ENCODE measurements at places on chromosomes 2 and 18. TPM values are rescaled to one million over a fixed set of nuclear protein-coding genes. Genes with fewer than 3 reads are reported as not detected.

GRCh38 chr2:33521791-33522281 lies 45.4 kb downstream of the RASGRP3 start:
- no peak overlapping the region for H3K27ac ChIP-seq
- no peaks in the 10 kb centered on the region for H3K27me3 ChIP-seq
- H3K4me3 ChIP-seq, result no peak overlapping the region
- no peak for DNase-seq
- H3K4me1 ChIP-seq, result peaks cover 12% of the 10 kb centered on the region

DNA sequence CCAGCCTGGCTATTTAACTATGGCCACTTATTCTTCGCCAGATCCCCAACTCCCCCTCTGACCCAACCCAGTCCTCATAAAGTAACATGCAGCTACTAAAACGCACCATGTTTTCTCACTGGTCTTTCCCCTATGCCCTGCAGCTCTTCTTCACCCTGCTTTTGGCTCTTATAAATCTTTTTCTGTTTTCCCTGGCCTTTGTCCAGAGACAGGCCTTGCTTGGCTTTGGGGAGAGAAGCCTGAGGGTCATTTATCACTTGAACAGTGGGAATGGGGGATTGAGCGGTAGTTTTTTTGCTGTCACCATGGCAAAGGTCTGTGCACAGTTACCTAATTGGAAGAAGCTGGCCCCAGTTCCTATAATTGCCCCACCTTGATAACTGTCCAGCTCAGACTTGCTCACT lies 202.9 kb upstream of the NT5C1B start:
- no peak for DNase-seq
- H3K4me3 ChIP-seq, result no peak overlapping the region
- no peaks in the 10 kb centered on the region for H3K4me1 ChIP-seq
- H3K36me3 ChIP-seq, result no peaks in the 10 kb centered on the region
- no peaks in the 10 kb centered on the region for H3K27me3 ChIP-seq

DNAJC5G gene
- total RNA-seq, result not detected

CERKL gene
- 0.06 TPM for total RNA-seq

DNA sequence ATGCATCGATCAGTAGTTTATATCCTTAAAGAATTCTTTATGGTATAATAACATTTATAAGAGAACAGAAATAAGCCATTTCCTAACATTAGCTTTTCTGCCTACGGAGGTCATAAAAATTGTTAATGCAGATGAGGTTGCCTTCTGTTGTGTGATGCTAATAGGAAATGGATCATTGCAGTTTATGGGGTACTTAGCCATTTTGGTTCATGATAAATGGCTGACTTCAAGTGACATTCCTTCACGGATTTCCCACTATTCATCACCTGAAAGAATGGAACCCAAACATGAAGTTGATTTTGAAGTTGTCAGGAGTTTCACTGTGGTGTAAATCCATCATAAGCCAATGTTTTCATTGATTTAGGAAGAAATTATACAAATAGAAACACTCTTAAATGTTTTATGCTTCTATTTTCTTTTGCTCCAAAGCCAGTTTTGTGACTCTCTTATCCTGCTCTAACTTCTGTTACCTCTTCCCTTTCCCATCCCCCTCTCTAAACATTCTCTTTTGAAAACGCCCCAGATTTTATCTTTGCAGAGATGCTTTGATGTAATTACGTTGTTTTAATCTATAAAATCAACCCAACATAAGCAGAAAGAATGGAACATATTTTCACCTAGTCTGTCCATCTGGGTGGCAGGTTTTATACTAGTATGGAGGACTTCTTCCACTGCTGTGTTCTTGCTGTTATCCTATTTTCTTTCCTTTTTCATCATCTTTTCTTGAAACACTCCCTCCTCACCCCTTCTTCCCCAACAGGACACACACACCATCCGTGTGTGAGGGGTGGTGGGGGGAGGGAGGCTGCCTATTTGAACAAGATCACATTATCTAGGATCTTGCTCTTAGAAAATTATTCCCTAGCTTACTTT lies 58.2 kb downstream of the GREB1L start:
- no peak overlapping the region for H3K27ac ChIP-seq
- peaks cover 11% of the 10 kb centered on the region for H3K27me3 ChIP-seq
- no peak for DNase-seq
- H3K36me3 ChIP-seq, result no peaks in the 10 kb centered on the region

DNA sequence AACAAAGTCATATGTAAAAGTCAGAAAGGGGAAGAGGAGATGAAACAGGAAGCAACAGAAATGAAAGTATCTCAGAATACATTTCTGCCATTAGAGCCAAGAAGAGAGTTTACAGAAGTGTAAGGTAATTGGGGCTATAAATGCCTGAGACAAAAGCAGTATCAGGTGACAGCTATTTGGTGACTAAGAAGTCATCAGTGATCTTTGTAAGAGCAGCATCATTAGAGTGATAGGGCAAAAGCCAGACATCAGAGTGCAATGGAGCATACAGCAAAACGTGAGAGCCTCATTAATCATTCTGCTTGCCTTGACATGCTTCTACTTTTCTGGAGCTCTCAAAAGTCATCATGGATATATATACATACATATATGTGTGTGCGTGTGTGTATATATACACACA lies 804.7 kb upstream of the PIK3C3 start:
- no peak overlapping the region for H3K27ac ChIP-seq
- no peak for DNase-seq
- no peaks in the 10 kb centered on the region for H3K4me1 ChIP-seq
- no peak overlapping the region for H3K4me3 ChIP-seq

DNA sequence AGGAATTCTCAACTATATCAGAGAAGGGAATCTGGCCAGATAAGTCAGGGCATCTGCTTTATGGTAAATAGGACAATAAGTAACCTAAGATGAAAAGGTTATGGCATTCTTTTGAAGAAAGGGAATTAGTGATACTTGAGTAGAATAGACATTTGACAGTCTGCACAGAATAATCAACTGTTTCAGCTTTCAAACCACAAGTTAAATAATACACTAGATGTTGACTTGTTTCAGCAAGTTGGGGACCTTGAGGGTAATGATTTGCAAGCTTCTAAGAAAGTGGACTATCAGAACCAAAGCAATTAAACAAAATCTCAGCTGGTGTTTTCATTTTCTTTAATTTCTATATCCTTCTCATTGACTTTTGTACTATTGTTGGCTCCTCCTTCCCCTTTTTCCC lies 54.5 kb downstream of the SLC39A10 start:
- DNase-seq, result no peak
- H3K4me1 ChIP-seq, result peaks cover 3% of the 10 kb centered on the region
- no peaks in the 10 kb centered on the region for H3K27me3 ChIP-seq
- no peak overlapping the region for H3K4me3 ChIP-seq

GRCh38 chr2:68813596-68813995 lies 57.6 kb downstream of the BMP10 start:
- H3K36me3 ChIP-seq, result peaks cover 28% of the 10 kb centered on the region
- peaks cover 16% of the 10 kb centered on the region for H3K4me1 ChIP-seq
- no peak for DNase-seq
- no peak overlapping the region for H3K27ac ChIP-seq
- no peak overlapping the region for H3K4me3 ChIP-seq

GRCh38 chr18:8176109-8176508 lies 433.1 kb upstream of the RAB12 start:
- no peaks in the 10 kb centered on the region for H3K4me1 ChIP-seq
- H3K36me3 ChIP-seq, result no peaks in the 10 kb centered on the region
- H3K27ac ChIP-seq, result no peak overlapping the region

DNA sequence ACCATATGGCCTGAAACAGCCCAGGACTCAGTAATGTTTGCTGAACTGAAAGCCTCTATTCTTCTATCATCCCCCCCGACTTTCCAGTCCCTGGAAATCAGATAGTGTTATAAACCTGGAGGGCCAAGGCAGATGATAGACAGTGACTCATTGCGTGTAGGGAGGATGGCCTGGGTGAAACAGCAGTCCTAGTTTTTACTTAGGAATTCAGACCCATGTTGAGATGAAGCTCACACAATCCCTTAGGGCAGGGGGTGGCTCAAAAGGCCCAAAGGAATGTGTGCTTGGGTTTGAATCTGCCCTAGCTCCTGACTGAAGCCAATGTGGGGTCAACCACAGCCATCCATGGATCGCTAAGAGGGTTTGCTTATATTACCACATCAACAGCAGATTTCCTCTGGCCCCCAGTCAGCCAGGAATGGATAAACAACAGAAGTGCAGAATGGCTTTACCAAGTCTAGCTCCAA lies 43.9 kb upstream of the STPG4 start:
- DNase-seq, result no peak
- no peaks in the 10 kb centered on the region for H3K36me3 ChIP-seq
- H3K27me3 ChIP-seq, result peaks cover 9% of the 10 kb centered on the region
- H3K4me1 ChIP-seq, result no peaks in the 10 kb centered on the region
- H3K27ac ChIP-seq, result no peak overlapping the region

DNA sequence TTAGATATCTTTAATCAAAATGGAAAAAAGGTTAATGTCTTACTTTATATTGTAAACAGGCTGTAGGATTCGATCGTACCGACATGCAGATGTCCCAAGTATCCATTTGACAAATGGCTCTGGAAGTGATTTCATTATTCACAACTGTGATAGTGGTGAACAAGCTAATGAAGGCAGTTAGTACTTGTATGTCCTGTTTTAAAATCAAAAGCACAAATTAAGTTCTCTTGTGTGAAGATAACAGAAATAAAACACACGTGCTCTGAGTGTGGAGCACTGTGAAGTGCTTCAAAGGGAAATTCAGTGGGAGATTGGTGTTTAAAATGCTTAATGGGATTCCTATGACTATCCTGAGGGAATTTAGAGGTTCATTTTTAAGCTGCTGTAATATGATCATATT lies 8.6 kb upstream of the LRP1B start:
- no peaks in the 10 kb centered on the region for H3K36me3 ChIP-seq

RASGRP3 gene
- 5.5 TPM for total RNA-seq

C2orf72 gene
- 2.4 TPM for total RNA-seq

ITGB6 gene
- total RNA-seq, result not detected

DNA sequence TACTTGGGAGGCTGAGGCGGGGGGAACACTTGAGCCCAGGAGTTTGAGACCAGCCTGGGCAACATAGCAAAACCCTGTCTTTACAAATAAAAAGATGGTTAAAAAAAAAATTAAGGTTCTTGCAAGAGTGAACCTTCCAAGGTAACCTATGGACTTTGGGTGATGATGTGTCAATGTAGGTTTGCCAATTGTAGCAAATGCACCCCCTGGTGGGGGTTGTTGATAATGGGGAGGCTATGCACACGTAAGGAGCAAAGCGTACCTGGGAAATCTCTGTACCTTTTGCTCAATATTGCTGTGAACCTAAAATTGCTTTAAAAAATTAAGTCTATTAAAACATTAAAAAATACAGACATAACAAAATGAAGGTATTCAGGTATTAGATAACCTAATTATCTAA lies 70.4 kb downstream of the CWC22 start:
- peaks cover 20% of the 10 kb centered on the region for H3K36me3 ChIP-seq
- no peak overlapping the region for H3K27ac ChIP-seq

- H3K36me3 ChIP-seq, result no peaks in the 10 kb centered on the region
- no peak overlapping the region for H3K4me3 ChIP-seq
- no peaks in the 10 kb centered on the region for H3K4me1 ChIP-seq
- peaks cover under 1% of the 10 kb centered on the region for H3K27me3 ChIP-seq
- H3K27ac ChIP-seq, result no peak overlapping the region
Observed at GRCh38 chr18:46939998-46940571, 22.7 kb downstream of the KATNAL2 start.

DNA sequence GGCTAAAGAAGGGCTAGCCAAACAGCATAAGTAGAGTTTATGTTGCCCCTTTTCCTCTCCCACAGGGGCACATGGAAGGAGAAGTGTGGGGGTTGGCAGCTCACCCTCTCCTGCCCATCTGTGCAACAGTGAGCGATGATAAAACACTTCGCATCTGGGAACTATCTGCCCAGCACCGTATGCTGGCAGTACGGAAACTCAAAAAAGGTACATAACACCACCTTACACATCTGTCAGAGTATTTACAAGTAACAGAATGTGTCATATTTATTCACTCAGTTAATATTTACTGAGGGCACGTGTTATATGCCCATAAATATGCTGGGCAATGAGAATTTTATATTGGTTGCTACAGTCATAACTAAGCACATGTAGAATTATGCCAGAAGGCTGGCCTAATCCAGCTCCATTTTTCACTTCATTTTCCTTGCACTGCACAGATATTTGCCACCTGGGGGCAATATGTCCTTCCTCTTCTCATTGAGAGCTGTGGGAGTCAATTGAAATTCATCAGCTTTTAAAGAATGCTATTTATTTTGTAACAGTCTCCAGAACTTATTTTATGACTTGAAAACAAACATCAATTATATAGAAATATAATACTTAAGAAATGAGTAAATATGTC lies 150.6 kb downstream of the RTN4 start:
- H3K4me1 ChIP-seq, result peaks cover 17% of the 10 kb centered on the region
- H3K4me3 ChIP-seq, result no peak overlapping the region
- no peaks in the 10 kb centered on the region for H3K27me3 ChIP-seq

GRCh38 chr2:81767187-81767912 lies 1462.8 kb upstream of the LRRTM1 start:
- H3K4me1 ChIP-seq, result no peaks in the 10 kb centered on the region
- no peak for DNase-seq
- no peaks in the 10 kb centered on the region for H3K27me3 ChIP-seq
- no peak overlapping the region for H3K27ac ChIP-seq
- H3K36me3 ChIP-seq, result no peaks in the 10 kb centered on the region
- H3K4me3 ChIP-seq, result no peak overlapping the region

SMIM21 gene
- not detected for total RNA-seq

TLX2 gene
- total RNA-seq, result not detected

Data from activated naive CD8-positive, alpha-beta T cell treated with anti-CD3 and anti-CD28 coated beads for 36 hours (primary cell).